Putamen (tissue), 1 donor: ENCODE measurements at places on chromosomes 12 and 14.
A peak's percentile ranks its signal among the peaks of the same experiment; 100 is the strongest.

DNA sequence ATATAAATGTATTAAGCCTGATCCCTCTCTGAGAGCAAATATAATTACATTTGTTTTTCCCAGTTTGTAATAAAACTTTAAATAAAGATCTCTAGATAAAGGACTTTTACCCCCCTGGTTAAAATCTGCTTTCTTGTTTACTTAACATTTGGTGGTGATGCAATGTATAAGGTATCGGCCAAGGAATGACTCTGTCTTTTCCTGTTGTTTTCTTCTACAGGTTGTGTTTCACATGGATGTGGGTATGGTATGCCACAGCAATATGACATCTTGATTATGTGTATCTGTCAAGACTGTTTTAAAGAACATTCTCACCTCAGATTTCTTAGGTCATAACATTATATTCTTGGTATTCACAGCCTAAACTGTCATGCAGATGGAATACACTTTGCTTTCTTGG is 210.6 kb upstream of the NOVA1 start:
- DNase-seq, result no peak

- no peak for DNase-seq
Observed at GRCh38 chr14:65776193-65776852, 363.8 kb downstream of the FUT8 start.

GRCh38 chr12:32181498-32182175 is 75.0 kb downstream of the BICD1 start:
- no peak for DNase-seq

DNA sequence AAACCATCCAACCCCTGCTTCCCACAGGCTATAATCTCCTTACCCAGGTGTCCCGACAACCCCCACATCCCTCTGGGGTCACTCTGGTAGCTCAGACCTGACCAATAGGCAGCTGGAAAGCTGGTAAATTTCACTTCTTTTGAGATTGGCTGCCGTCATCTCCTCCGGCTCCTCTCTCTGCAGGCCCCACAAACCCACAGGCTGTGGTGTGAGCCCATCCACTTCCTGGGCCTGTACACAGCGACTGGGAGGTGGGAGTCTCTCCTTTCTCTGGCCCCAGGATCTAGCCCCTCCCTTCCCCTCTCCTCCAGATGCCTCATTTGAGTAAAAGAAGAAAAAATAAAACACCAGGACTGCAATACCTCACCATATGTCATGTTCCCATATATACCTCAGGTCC is 709 bp downstream of the INHBC start:
- DNase-seq, result no peak

- DNase-seq, result no peak
Observed at GRCh38 chr12:91511795-91512420, 329.3 kb upstream of the DCN start.

DNA sequence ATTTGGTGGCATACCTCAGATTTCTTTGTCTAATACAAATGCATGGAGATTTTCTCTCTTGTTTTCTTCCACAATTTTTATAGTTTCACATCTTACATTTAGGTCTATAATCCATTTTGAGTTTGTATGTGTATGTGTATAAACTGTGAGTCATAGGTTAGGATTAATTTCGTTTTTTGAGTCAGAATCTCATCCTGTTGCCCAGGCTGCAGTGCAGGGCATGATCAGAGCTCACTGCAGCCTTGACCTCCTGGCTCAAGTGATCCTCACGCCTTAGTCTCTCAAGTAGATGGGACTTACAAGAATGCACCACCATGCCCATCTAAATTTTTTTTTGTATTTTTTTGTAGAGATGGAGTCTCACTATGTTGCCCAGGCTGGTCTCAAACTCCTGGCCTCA is 71.6 kb downstream of the OTOGL start:
- no peak for DNase-seq

GRCh38 chr12:31002999-31003398 is 70.7 kb upstream of the DDX11 start:
- DNase-seq, result no peak

DNA sequence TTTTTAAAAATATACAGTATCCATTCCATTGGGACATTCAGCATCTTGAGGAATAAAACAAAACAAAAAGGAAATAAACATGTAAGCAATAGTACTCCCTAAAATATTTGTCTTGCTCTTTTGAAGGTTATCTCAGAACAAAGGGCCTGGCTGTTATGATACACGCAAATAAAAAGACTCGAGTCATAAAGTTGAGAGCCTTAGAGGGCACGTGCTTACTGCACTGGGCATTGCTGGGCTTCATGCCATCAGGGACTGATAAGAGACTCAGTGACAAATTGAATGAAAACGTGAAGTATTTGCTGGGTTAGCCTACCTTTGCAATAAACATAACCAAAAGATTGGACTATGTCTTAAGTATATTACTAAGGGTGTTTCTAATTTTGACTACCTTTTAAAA is 118.9 kb downstream of the SLC35F4 start:
- no peak for DNase-seq

GRCh38 chr14:100898935-100899883 is 4.3 kb downstream of the RTL1 start:
- no peak for DNase-seq

- DNase-seq, result peak; percentile 7
Observed at GRCh38 chr12:22034709-22035506, 11.1 kb upstream of the CMAS start.

- DNase-seq, result no peak
Observed at GRCh38 chr12:67658486-67658885, 9.9 kb downstream of the DYRK2 start.

DNA sequence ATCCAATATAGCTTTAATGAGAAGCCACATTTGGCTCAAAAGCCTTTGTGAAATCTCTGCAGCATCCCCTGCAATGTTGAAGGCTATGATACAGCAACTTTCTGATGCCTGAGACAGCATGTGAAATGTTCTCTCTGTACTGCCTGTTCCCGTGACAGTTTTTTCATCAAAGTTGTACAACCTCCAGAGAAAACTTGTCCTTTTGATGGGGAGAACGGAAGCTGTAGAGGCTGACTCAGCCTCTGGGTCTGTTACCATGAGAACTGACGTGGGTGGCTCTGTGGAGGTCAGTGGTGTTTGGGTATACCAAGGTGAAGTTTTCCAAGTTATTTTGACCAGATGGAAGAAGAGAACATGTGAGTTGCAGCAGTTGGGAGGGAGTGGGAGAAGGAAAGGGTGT is 17.0 kb downstream of the SLC4A8 start:
- peak; percentile 51 for DNase-seq

- DNase-seq, result no peak
Observed at GRCh38 chr12:91395628-91396135, 213.1 kb upstream of the DCN start.

- no peak for DNase-seq
Observed at GRCh38 chr12:27595231-27595642, 71.2 kb downstream of the PPFIBP1 start.
